ENCODE measurements at places on chromosomes 2 and 18.

DNA sequence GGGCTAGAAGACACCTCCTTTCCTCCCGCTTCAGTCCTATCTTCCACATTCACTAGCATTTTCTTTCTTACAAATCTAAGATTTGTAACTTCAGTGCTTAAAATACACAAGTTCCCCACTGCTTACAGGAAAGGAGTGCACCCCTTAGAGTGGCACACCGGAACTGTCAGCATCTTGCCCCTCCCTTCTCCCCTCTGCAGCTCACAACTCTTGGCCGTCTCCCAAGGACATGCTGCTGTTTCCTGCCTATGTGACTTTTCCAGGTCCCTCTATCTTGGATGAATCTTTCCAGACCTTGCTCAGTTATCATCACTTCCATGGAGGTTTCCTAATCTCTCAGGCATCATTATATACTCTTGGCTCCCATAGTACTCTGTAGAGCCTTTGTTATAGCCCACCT is 334.8 kb downstream of the CELF4 start:
- DNase-seq, result no peak

GRCh38 chr18:66971960-66972359 is 368.1 kb upstream of the CDH19 start:
- DNase-seq, result no peak

GRCh38 chr2:11387843-11388242 is 43.4 kb upstream of the ROCK2 start:
- DNase-seq, result no peak

DNA sequence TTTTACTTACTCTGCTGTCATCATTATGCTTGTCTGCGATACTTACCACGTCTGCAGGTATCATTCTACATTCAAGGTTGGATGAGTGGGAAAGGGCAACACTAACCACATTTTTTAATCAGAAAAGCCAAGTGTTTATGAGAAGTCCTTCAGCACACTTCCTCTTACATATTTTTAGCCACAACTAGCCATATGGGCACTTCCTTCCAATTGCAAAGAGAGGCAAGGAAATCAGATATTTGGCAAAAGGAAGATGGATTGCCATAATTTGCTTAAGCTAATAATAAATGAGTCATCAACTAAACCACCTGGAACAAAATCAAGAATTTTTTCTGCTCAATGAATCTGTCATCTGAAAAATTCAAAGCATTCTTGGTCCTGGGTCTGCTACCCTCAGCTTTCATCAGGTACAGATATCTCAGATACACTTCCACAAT is 16.7 kb upstream of the MRO start:
- DNase-seq, result no peak

- no peak for DNase-seq
Measured at GRCh38 chr18:23922939-23923338, 91.6 kb upstream of the TTC39C start.

GRCh38 chr2:222750533-222750932 is 79.1 kb downstream of the MOGAT1 start:
- no peak for DNase-seq

DNA sequence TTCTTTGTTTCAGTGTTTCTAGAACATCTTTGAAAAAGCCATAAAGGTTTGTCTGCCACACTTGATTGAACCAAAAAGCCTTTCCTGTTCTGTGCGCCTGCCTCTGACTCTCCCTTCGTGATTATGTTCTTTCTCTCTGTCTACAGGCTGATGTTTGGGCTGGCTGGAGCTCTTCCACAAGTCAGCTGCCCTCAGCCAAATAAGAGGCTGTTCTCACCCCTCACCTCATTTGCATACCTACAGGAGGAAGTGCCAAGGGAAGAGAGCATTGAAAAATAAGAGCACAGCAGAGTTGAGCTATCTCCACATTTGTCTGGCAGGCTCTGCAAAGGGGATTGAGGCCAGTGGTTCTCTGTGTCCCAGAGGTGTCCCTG is 15.8 kb downstream of the INPP5D start:
- DNase-seq, result no peak

DNA sequence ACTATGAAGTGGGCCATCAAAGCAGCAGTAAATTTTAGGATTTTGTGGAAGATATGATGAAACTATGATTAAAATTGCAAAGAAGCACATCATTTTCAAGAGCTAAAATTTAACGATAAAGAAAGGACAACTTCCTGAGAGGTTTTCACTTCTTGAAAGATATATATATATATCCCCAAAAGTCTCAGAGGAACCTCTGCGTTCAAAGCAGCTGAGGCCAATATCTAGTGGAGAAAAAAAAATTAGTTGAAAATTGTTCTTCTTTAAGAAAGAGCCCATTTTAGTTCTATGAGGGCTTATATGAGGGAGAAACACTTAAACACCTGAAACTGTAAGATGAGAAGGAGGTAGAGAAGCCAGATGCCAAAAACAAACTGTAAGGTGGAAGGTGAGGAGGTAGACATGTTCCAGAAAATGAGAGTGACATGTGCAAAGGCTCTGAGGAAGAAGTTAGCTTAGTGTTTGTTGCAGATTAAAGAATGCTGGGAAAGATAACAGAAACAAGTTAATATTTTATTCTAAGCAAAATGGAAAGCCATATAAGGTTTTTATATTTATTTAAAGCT is 72.9 kb upstream of the VRK2 start:
- no peak for DNase-seq

- no peak for DNase-seq
Measured at GRCh38 chr2:85890522-85891176, 1.9 kb upstream of the ST3GAL5 start.

DNA sequence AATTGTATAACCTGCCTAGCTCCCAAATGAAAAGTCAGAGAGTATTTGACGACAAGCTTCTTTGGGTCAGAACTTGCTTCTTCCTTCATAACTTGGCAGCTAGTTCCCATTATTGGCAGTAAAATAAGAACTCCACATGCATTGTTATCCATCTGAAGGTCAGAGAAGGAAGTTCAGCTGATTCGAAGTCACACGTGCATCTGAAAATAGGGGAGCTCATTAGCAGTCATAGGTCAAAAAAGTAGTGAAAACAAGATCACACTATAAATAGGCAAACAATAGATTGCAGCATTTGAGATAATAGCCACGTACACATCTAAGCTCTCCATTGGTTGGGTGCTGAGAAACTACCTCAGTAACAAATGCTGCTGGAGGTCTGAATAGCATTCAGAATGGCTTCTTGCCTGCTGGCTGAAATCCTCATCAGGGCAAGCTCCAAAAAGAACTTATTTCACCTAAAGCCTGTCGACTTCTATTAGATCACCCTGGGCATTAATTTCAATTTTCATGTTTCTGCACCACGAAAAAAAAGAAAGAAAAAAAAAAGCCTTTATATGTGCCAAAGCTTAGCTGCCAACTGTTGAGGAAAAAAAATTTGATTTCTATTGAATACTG is 1492.9 kb upstream of the CELF4 start:
- DNase-seq, result no peak

GRCh38 chr2:134275058-134275862 is 21.4 kb downstream of the MGAT5 start:
- DNase-seq, result no peak

DNA sequence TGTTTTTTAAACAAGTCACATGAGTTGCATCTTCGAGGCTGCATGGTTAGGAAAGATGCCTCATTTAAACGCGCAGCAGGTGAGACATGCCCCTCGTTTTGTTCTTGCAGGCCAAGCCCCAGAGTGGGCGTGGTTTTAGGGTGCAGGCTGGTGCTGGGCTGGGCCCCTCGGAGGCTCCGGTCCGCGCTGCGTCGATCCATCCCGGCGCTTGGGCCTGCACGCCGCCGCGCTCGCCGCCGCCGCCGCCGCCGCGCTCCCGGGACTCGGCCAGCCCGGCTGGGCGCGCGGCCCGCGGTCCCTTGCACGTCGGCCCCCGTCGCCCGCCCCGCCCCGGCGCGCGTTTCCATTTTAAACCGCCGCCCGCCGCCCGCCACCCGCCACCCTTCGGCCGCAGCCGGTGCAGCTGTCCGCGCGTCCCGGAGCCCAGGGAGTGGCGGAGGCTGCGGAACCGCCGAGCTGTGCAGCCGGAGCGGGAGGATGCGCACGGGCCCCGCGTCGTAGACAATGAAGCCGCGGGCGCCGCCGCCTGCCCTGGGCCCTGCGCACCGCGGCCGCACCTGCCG is 175.5 kb downstream of the AGAP1 start:
- peak; percentile 56 for DNase-seq

DNA sequence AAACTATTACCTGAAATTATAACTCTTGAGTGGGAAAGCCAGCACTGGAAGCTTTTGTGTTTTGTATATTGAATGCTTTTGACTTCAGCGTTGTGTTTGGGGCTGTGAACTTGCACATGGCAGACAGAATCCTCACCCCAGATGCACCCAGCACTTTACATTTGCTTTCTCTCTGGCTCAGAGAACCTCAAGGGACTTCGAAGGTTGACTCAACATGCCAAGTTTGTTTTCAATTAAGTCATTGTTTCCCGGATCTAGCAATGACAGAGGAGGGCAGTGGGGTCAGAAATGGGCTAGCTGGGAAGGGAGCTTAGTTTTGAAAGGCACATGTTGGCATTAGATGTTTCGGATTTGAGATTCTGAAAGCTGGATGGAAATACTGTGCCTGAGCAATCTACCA is 22.4 kb downstream of the TET3 start:
- no peak for DNase-seq

GRCh38 chr2:191218292-191218898 is 26.8 kb upstream of the MYO1B start:
- DNase-seq, result peak; percentile 26

DNA sequence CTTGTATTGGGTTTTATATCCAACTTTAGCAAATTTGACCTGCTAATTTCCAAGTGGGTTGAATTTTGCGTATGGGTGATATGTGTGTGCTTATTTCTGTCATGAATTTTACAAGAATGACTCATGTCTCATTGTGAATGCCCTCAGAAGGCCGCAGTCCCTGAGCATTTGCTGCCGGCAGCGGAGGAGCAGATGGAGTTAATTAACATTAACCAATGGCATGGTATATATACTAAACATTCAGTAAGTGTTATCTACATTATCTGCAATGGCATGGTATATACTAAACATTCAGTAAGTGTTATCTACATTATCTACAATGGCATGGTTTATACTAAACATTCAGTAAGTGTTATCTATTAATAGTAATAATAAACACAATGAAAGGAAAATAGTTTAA is 90.1 kb downstream of the DOK6 start:
- no peak for DNase-seq

GRCh38 chr18:10205151-10205550 is 249.3 kb upstream of the APCDD1 start:
- peak; percentile 18 for DNase-seq

GRCh38 chr2:98461498-98462049 is 16.9 kb downstream of the INPP4A start:
- DNase-seq, result no peak

GRCh38 chr2:213152065-213152794 is 818 bp upstream of the IKZF2 start:
- DNase-seq, result peak; percentile 53

- DNase-seq, result no peak
Measured at GRCh38 chr2:197304556-197305011, 6.0 kb downstream of the ANKRD44 start.

GRCh38 chr2:16031848-16032159 is 91.5 kb downstream of the MYCN start:
- DNase-seq, result peak; percentile 58

- DNase-seq, result no peak
Measured at GRCh38 chr2:11007331-11008264, 95.9 kb downstream of the KCNF1 start.

DNA sequence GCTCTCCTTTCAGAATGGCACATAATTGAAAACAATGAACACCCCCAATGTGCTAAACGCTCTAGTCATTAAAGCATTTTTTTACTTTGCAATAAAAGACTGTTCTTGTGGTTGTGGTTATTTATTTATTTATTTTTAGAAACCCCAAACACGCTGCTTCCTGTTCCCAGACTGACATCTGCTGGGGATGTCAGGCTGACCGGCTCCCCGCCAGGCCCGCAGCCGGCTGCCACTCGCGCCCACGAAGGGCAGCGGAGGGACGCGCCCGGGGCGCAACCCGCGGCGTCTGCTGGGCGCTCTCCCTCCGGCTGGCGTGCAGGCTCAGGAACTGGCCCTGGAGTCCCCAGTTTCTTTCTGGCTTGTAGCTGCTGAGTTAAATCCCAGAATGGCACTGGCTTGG is 83.1 kb upstream of the SP3 start:
- DNase-seq, result no peak

DNA sequence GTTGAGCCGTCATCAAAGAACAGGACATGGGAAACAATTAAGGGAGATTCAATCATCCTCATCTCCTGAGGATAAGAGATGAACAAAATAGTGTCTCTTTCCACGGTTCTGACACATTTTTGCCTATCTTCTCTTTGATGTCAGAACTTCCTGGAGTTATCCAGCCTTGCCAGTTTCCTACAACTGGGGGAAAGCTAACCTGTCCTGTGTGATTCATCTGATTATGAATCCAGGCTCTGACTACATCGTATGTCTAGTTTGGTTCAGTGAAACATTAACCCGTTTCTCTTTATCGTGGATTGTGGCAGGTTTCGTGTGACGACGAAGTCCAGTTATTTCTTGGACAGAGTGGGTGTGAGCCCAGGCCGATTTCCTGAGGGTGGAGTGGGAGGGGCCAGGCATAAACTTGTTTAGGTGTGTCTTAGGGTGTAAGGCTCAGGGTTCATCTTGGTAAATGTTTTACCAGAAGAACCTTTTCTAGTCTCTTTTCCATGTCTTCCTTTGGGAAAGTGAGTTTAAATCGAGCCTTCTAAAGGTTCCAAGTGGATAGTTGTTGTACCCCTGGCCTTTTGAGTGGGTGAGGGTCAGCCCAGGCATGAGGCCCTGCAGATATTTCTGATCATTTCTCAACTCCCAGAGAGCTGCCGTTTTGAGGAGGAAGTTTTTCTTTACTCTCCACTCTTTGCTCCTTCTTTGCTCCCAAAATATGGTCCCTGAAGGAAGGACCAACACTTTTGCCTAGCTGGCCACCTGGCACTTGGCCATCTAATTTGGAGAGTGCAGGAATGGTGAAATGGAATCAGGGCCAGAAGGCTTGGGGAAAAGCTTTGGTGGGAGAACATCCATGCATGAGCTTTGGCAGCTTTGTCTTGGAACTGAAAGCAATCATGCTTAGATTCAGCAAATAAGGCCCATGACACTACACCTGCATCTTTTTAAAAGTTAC is 50.4 kb upstream of the FZD5 start:
- peak; percentile 90 for DNase-seq

GRCh38 chr18:48590678-48591077 is 51.8 kb downstream of the CTIF start:
- no peak for DNase-seq

GRCh38 chr2:146817613-146818012 is 1027.2 kb upstream of the ACVR2A start:
- DNase-seq, result no peak

GRCh38 chr2:149017116-149017985 is 21.1 kb upstream of the LYPD6B start:
- peak; percentile 82 for DNase-seq
